ENCODE measurements at places on chromosomes 3 and 15.

DNA sequence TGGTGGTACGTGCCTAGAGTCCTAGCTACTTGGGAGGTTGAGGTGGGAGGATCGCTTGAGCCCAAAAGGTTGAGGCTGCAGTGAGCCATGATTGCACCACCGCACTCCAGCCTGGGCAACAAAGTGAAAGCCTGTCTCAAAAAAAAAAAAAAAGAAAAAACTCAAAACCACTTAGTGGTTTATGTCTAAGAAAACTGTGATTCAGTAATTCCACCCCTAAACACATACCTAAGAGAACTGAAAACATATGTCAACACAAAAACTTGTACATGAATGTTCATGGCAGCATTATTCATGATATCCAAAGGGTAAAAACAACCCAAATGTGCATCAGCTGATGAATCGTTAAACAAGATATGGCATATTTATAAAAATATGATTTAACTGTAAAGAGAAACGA is 14.3 kb downstream of the SPG21 start:
- no peak for DNase-seq

- no peak for DNase-seq
These were observed 355.3 kb upstream of the DCBLD2 start for GRCh38 chr3:99256788-99257187.

DNA sequence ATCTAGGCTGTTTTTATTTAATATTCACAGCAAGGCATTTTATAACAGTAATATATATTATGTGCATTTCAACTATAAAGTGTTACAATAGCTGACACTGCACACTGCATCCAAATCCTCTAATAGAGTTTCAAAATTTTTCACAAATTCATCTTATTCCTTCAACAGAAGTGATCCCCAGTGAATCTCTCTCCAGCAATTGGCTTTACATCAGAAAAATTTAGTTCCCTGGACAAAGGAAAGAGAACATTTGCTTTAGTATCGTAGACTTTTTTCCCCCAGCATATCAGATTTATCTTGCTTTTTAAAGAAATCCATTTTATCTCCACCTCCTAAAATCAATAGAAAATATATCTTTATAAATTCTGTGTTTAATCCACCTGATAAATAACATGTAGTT is 868.6 kb downstream of the TBL1XR1 start:
- no peak for DNase-seq

DNA sequence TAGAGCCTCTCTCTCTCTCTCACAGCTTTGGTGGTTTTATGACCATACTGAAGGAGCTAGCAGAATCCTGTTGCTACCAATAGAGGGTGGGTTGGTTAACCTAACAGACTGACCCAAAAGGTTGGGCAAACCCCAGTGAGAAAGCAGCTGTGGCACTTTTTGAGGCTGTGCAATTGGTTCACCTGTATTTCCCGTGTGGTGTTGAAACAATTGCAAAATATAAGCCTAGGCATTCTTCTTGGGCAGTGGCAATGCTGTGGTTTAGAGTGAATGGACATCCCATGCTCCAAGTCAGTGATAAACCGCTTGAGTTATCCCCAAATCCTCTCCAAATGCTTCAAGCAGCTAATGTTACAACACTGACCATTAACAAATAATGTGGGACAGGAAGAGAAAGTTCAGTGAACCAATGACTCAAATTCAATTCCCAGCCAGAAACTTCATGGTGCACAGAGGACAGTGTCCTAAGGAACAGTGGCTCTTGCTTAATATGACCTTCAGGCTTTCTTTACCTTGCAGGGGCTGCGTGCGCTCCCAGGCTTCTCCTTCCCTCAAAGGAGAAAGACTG is 261.9 kb upstream of the ICE2 start:
- DNase-seq: no peak

DNA sequence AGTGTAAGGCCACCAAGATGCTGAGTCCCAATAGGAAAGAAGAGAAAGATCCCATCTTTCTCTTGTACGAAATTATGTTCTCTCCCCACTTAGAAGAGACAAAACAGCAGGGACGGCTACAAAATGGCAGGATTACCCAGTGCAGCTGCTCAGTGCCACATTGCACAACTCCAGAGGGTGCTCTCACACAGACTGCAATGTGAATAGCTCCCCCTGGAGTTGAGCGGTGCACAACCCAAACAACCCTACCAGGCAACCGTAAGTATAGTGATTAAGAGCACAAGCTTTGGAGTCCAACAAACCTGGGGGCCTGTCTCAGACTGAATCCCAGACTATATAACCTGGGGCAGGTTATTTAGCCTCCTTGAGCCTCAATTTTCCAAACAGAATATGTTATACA is 3.1 kb upstream of the BHLHE40 start:
- peak; percentile 73 for DNase-seq

GRCh38 chr15:73075160-73075859 is 23.0 kb downstream of the NEO1 start:
- no peak for DNase-seq

GRCh38 chr15:45093013-45093412 is 21.0 kb downstream of the DUOX2 start:
- DNase-seq: no peak

GRCh38 chr3:106332884-106333283 is 464.1 kb upstream of the CBLB start:
- peak; percentile 58 for DNase-seq

DNA sequence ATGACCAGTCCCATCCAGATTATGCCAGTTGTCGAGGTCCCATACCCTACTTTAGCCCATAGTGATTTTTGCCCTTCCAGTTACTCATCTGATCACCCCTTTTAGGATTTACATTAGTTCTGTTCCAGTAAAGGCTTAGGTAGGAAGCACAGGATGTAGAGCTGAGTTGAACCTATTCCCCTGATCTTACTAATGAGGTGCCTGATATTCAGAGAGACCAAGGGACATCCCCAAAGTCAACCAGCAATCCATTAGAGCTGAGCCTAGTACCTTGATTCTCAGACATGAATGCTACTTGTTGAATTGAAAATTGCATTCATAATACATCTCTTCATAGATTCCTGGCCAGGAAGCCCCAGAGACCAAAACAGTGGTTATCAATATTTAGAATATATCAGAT is 24.7 kb downstream of the CTDSPL start:
- DNase-seq: no peak

GRCh38 chr3:49495023-49495422 is 25.0 kb downstream of the DAG1 start:
- no peak for DNase-seq

- no peak for DNase-seq
These were observed 408.6 kb upstream of the PDZRN3 start for GRCh38 chr3:74033381-74033780.

- DNase-seq: no peak
These were observed 9.3 kb downstream of the COLQ start for GRCh38 chr3:15512166-15512565.

DNA sequence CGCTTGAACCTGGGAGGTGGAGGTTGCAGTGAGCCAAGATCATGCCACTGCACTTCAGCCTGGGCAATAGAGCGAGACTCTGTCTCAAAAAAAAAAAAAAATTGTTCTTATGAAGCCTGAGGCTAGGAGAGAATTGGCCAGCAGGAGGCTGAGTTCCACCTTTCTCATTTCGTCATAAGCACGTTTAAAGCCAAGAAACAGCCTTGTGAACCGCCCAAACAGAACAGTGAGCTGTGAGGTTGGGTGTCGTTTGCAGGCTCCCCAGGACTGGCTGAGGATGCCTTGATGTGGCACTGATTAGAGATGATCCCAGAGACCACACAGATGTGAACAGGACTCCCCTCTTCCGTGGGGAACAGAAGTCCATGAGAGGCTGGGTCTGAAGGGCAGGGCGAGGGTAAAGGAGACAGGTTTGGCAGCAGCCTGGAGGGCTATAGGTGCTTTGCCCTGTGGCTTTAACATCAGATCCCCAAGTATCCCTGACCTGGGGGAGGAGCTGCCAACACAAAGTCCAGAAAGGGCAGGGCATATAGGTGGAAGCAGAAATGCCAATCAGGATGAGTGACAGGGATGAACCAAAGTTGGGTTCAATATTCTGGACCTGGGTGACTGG is 52.9 kb downstream of the CLEC3B start:
- DNase-seq: no peak

GRCh38 chr3:89447243-89447642 is 339.8 kb downstream of the EPHA3 start:
- DNase-seq: no peak

DNA sequence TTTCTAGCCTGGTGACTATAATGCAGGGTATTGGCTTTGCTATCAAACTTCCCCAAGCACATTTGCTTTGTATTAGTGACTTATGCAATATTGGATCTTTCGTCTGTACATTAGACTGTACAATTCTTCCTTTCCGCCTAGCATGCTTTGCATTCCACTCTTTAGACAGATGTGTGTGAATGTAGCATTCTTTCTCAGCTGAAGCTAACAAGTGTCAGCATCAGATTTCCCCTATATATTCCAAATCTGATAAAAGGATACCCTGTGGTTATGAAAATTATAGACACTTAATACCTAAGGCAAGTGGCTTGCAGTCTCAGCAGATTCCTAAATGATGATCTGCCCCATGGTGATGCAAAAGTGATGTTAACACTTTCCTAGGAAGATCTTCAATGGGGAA is 360.1 kb downstream of the CNTN4 start:
- no peak for DNase-seq
